ENCODE measurements at places on chromosomes 3 and 15.

DNA sequence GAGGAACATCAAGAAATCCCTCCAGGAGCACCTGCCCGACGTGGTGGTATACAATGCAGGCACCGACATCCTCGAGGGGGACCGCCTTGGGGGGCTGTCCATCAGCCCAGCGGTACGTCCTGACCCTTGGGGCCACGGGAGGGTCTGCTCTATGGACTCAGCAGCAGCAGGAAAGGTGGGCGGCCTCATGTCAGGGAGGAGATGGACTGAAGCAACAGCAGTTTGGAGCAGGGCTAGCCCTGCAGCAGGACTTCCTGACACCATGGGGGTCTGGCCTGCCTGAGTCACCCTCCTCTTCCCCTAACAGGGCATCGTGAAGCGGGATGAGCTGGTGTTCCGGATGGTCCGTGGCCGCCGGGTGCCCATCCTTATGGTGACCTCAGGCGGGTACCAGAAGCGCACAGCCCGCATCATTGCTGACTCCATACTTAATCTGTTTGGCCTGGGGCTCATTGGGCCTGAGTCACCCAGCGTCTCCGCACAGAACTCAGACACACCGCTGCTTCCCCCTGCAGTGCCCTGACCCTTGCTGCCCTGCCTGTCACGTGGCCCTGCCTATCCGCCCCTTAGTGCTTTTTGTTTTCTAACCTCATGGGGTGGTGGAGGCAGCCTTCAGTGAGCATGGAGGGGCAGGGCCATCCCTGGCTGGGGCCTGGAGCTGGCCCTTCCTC lies 24.2 kb downstream of the HDAC11 start:
- DNase-seq, result no peak

- DNase-seq, result no peak
Observed at GRCh38 chr15:101637516-101637915, 14.7 kb downstream of the TM2D3 start.

GRCh38 chr15:66484539-66485112 lies 12.9 kb downstream of the SNAPC5 start:
- DNase-seq, result no peak

- no peak for DNase-seq
Observed at GRCh38 chr15:90097475-90097874, 4.8 kb downstream of the IDH2 start.

DNA sequence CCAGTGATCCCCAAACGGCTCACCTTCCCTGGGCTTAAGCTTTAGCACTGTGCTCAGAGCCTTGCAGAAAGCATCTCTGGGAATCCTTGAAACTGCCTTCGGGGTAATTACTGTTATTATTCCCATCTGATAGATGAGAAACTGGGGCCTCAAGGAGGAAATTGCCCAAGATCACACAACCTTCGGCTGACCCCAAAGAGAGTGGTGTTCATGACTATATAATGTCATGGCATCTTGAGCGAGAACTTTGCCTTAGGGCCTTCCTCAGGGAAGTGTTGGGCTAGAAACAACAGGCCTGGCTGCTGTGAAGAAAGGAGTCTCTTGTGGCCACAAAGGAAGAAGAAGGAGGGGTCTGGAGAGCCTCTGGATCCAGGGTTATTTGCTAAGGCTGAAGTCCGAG lies 388.7 kb upstream of the CFAP20DC start:
- no peak for DNase-seq

DNA sequence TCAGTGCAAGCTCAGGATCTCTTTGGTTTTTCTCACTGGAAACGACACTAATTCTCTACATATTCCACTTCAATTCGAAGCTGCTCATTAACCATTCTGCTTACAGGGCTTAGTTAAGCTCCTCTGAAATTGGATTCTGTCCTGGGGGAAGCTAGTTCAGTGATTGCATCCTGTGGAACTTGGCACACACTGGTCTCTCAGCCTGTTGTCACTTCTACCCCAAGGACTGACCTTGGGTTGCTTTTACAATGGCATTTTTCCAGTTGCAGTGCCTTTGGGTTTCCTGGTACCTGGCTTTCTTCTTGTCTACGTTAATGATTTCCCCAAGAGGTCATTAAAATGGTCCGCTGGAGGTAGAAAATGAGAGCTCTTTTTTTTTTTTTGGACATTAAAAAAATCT lies 33.3 kb upstream of the GABRB3 start:
- no peak for DNase-seq

- no peak for DNase-seq
Observed at GRCh38 chr3:31732548-31732947, 199.8 kb downstream of the STT3B start.

- no peak for DNase-seq
Observed at GRCh38 chr15:78923015-78923414, 21.8 kb downstream of the CTSH start.

GRCh38 chr3:18807593-18807992 lies 340.7 kb upstream of the KCNH8 start:
- no peak for DNase-seq

DNA sequence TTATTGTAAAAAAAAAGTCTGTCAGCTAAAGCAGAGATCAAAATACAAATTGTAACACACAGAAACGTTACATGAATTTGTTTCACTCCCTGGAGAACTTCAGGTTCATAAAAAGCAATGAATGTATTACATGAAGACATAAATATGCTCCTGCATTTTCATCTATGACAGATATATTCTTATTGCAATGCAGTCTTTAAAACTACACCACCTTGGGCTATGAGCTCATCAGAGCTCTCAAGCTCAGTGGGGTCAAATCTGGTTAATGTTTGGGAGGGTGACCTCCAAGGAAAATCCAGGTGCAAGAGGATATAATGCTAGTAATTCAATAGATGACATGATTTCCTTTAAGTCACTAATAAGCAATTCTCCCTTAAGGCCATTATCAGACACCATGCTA lies 606.8 kb downstream of the EPHA3 start:
- DNase-seq, result no peak

- DNase-seq, result no peak
Observed at GRCh38 chr3:187976365-187976900, 177.5 kb upstream of the LPP start.

Data from NCI-H2171 treated with DMSO at 0.1 percent for 48 hours (cell line).